ENCODE measurements at places on chromosomes 7 and 10. TPM values are rescaled to one million over a fixed set of nuclear protein-coding genes. Genes with fewer than 3 reads are reported as not detected.

Gene GPER1
- total RNA-seq, result 0.37 TPM

Gene ACSM6
- not detected for total RNA-seq

Gene PLEKHS1
- 4.9 TPM for total RNA-seq

Gene EN2
- total RNA-seq, result not detected

Gene STK31
- 0.48 TPM for total RNA-seq

Gene REPIN1
- 174 TPM for total RNA-seq

Gene CASP7
- 14.0 TPM for total RNA-seq

Gene DPYSL4
- 4.8 TPM for total RNA-seq

Gene SMNDC1
- 26.9 TPM for total RNA-seq

DNA sequence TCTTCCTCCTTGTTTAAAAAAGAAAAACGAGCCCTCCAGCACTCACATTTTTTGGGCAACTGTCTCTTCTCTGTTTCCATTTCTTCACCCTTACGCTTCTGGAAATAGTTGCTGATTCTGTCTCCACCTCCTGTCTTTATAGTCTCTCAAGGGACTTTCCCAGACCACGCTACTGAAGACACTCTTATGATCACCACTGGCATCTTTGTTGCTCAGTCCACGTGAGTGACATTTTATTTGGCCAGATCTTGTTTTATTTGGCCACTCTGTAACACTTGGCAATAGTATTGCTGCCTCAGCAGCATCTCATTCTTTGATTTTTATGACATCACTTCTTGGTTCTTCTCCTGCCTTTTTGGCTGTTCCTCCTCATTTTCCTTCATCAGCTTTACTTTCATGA lies 21.6 kb upstream of the NME8 start:
- H3K27me3 ChIP-seq, result no peaks in the 10 kb centered on the region

DNA sequence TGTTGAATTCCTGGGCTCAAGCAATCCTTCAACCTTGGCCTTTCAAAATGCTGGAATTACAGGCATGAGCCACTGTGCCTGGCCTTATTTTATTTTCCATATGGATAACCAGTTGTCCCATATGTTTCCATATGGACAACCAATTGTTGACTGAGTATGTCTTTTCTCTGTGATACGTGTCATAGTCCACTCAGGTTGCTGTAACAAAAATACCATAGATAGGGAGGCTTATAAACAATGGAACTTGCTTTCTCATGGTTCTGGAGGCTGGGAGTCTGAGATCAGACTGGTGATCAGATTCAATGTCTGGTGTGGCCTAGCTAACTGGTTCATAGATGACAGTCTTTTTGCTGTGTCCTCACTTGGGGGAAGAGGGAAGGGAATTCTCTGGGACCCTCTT lies 19.4 kb downstream of the AHCYL2 start:
- no peaks in the 10 kb centered on the region for H3K4me1 ChIP-seq
- no peak overlapping the region for H3K4me3 ChIP-seq
- no peak for DNase-seq

GRCh38 chr7:45163692-45164052 lies 6.1 kb downstream of the RAMP3 start:
- H3K27me3 ChIP-seq, result peaks cover 96% of the 10 kb centered on the region
- H3K27ac ChIP-seq, result no peak overlapping the region
- no peaks in the 10 kb centered on the region for H3K4me1 ChIP-seq
- no peaks in the 10 kb centered on the region for H3K36me3 ChIP-seq
- no peak for DNase-seq
- H3K4me3 ChIP-seq, result no peak overlapping the region

- H3K36me3 ChIP-seq, result no peaks in the 10 kb centered on the region
- H3K27me3 ChIP-seq, result no peaks in the 10 kb centered on the region
- no peak overlapping the region for H3K4me3 ChIP-seq
- H3K4me1 ChIP-seq, result no peaks in the 10 kb centered on the region
- DNase-seq, result no peak
- H3K27ac ChIP-seq, result no peak overlapping the region
Observed at GRCh38 chr7:68015978-68016532, 1019.4 kb downstream of the TYW1 start.

DNA sequence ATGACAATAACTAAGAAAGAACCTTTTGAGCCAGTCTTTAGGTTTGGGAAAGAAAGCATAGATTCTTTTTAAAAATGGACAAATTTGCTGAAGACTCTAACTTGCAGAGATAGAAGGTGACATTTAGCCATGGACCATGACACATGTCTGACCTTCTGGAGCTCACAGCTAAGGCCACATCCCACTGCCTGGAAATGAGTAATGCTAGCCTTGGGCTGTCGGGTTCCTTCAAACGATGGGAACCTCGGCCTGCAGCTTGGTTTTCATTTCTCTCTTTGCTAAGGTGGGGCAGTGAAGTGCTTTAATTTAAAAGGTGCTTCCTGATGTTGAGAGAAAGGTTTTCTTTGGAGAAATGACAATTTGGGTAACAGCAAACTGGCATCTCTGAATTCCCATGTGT lies 223.2 kb downstream of the FANK1 start:
- H3K4me1 ChIP-seq, result no peaks in the 10 kb centered on the region
- no peaks in the 10 kb centered on the region for H3K27me3 ChIP-seq
- peak overlapping the region; percentile 34 for H3K27ac ChIP-seq
- H3K4me3 ChIP-seq, result no peak overlapping the region

DNA sequence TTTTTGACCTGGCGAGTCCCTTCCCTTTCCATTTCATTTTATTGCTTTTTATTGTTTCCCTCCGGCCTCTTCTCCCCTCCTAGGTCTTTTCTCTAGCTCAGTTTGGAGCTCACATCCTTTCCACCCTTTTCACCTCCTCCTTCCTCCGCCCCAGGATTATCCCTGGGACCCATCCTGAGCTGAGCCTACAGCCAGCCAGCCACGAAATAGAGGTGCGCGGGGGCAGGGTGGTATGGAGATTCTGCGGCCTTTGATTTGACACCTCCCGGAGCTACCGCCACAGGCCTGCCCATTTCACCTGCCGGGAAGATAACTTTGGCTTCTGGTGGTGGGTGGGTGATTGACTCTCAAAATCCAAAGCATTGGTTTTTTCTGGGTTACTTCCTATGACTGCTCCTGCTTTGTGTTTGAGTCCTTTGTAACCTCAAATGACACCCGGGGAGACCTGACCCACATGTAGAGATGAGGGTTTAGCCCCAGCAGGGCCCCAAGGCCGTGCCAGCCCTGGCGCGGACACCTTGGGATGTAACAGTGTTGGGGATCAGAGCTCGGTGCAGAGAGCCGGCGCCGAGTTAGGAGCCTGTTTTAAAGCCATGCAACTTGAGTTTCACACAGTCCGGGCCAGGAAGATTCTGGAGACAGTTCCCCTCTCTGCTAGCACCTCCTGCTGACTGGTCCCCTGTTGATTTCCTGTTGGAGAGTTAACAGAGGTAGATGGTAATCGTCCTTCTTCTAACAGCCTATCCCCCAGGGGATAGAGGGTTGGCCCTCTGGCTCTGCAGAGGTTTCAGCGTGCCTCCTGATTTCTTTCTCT lies 1.5 kb downstream of the DUSP5 start:
- peak overlapping the region; percentile 98 for H3K4me3 ChIP-seq
- peaks cover 48% of the 10 kb centered on the region for H3K36me3 ChIP-seq
- DNase-seq, result peak; percentile 58
- peaks cover 35% of the 10 kb centered on the region for H3K4me1 ChIP-seq
- H3K27me3 ChIP-seq, result no peaks in the 10 kb centered on the region

DNA sequence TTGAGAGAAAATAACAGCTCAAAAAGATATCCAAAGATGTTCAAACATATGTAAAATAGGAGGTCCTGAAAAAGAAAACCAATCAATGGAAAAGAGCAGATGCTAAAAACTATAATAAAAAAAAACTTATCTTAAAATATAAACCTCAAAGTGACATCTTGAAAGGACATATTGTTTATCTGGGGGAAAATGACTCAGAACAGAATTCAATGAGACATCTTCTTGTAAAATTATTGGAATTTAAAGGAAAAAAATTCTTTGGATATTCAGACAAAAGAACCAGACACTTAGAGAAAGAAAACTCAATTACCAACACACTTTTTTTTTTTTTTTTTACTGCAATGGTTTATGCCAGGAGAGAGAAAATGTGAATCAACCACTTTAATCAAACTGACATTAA lies 58.9 kb downstream of the NAMPT start:
- no peak for DNase-seq
- no peaks in the 10 kb centered on the region for H3K4me1 ChIP-seq
- no peaks in the 10 kb centered on the region for H3K36me3 ChIP-seq
- no peak overlapping the region for H3K27ac ChIP-seq

GRCh38 chr7:16587790-16588189 lies 57.8 kb downstream of the ANKMY2 start:
- H3K27me3 ChIP-seq, result no peaks in the 10 kb centered on the region
- H3K36me3 ChIP-seq, result no peaks in the 10 kb centered on the region
- H3K4me3 ChIP-seq, result no peak overlapping the region
- H3K27ac ChIP-seq, result no peak overlapping the region
- no peaks in the 10 kb centered on the region for H3K4me1 ChIP-seq

DNA sequence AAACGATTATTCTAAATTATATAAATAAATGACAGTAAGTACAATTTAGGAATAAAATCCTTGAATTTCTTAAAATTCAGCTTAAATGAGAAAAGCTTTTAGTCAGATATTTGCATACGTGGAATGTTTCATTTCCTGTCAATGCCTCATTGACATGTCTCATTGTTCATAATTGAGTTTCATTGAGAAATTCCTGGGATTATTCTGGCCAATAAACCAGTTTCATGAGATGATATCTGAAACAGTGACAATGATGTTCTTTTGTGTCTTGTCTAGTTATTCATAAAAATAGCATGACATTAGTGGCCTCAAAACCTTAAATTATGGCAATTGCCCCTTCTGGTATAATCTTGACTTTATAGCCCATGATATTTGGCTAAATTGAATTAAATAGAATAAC lies 95.8 kb downstream of the DKK1 start:
- H3K27ac ChIP-seq, result no peak overlapping the region
- no peak for DNase-seq
- H3K27me3 ChIP-seq, result no peaks in the 10 kb centered on the region
- no peak overlapping the region for H3K4me3 ChIP-seq

DNA sequence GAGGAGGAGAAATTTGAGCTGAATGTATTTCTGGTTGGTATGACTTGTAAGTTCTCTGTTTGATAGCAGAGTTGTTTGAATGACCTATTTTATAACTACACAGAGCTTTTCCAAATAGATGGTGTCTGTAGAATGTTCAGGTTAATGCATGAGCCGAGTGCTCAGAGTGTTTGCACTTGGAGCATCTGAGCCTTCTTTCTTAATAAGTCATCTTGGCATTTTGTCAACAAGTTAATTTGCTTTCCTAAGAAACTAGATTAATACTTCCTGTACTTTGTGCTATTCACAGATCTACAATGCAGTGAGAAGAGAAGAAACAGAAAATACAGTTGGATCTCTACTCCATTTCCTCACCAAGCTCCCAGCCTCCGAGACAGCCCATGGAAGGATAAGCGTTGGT lies 138.2 kb downstream of the PLCE1 start:
- H3K4me3 ChIP-seq, result no peak overlapping the region
- peaks cover 4% of the 10 kb centered on the region for H3K4me1 ChIP-seq
- no peaks in the 10 kb centered on the region for H3K36me3 ChIP-seq
- no peak overlapping the region for H3K27ac ChIP-seq

DNA sequence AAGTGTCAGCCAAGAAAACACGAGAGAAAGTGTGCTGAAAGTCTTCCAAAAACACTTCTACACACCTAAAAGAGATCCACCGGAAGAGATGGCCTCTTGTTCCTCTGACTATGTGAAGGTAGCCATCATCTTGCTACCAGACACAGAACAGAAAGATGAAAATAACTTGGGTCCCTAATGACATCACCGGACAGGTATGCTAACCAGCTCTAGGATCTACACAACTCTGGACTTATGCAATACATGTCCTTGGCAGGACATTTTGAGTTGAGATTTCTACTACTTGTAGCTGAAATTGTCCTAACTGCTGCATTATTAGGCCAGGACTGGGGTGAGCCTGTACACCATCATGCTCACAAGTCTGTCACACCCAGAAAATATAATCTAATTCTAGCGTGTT lies 358.7 kb downstream of the ELMO1 start:
- no peak for DNase-seq
- no peaks in the 10 kb centered on the region for H3K4me1 ChIP-seq
- H3K27me3 ChIP-seq, result 0 out of 2 replicates have a peak, but pooled peaks cover 5% of the 10 kb centered on the region
- H3K4me3 ChIP-seq, result no peak overlapping the region

- no peaks in the 10 kb centered on the region for H3K4me1 ChIP-seq
- H3K27ac ChIP-seq, result no peak overlapping the region
- no peaks in the 10 kb centered on the region for H3K27me3 ChIP-seq
- no peak for DNase-seq
Observed at GRCh38 chr10:98858525-98858924, 377.1 kb downstream of the HPSE2 start.

GRCh38 chr7:157616426-157616825 lies 279.6 kb downstream of the DNAJB6 start:
- H3K4me3 ChIP-seq, result no peak overlapping the region
- no peak overlapping the region for H3K27ac ChIP-seq
- H3K27me3 ChIP-seq, result peaks cover 96% of the 10 kb centered on the region
